ENCODE measurements at places on chromosomes 16 and 17.

GRCh38 chr16:87823181-87823929 lies 46.0 kb downstream of the SLC7A5 start:
- no peak for DNase-seq

GRCh38 chr16:81817296-81817695 lies 38.2 kb downstream of the PLCG2 start:
- DNase-seq: no peak

- DNase-seq: no peak
These were observed 95.9 kb downstream of the METRNL start for GRCh38 chr17:83175119-83175821.

- peak; percentile 82 for DNase-seq
These were observed 12.0 kb upstream of the MEOX1 start for GRCh38 chr17:43673516-43674323.

DNA sequence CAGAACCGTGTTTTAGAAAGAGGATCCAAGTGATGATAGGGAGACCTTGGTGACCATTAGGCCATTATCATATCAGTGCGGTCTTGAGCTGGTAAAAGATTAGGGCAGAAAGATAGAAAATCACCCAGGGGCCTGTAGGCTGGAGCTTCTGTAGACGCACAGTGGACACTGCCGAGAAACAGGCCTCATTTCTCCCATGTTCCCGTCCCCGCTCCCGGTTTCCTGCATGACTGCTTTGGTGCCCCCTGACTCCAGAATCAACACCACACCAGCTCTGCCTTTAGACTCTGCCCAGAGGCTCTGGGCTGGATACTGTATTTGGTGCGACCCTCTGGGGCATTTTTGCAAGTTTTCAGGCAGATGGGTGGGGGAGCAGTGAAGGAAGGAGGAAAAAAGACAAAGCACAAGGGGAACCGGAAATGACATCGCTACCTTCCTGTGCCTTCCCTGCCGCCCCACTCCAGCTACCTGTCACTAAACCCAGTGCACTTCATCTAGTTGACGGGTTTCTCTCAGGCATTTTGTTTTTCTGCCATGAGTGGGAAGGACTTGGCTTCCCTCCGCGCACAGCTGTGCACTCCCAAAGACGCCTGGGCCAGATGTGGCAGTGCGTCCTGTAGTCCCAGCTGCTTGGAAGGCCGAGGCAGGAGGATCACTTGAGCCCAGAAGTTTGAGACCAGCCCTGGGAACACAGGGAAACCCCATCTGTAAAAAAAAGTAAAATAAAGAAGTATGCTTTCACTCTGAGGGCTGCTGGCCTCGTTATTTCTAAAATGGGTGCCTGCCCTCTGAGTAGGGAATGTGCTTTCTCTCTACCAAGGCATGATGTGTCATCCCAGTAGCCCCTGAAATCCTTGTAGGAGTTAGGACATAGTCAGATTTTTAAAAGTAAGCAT lies 214.1 kb downstream of the RPTOR start:
- DNase-seq: no peak

- no peak for DNase-seq
These were observed 94.9 kb downstream of the ANKRD11 start for GRCh38 chr16:89395150-89396142.

- no peak for DNase-seq
These were observed 10.8 kb downstream of the NUPR1 start for GRCh38 chr16:28527985-28528384.

GRCh38 chr17:45828582-45829133 lies 16.0 kb upstream of the SPPL2C start:
- no peak for DNase-seq

GRCh38 chr17:7502987-7503386 lies 18.8 kb downstream of the POLR2A start:
- DNase-seq: peak; percentile 6

DNA sequence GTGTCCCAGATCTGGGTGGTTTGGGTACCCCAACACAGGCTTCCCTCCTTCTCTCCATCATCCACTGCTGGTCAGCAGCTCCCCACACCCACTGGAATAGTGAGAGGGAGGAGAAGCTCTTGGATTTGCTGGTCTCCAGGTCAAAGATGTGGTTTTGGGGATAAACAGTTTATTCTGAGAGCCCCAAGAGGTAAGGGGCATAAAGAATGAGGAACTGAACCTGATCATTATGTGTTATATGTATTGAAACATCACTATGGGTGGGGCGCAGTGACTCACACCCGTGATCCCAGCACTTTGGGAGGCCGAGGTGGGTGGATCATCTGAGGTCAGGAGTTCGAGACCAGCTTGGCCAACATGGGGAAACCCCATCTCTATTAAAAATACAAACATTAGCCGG lies 3.9 kb downstream of the DPEP2 start:
- peak; percentile 79 for DNase-seq

- no peak for DNase-seq
These were observed 9.8 kb upstream of the MED11 start for GRCh38 chr17:4721203-4722135.

GRCh38 chr17:47066095-47066494 lies 87.0 kb upstream of the RPRML start:
- DNase-seq: no peak

- no peak for DNase-seq
These were observed 658 bp downstream of the CACNG4 start for GRCh38 chr17:66964930-66965800.

GRCh38 chr16:20004931-20005330 lies 68.8 kb downstream of the GPR139 start:
- no peak for DNase-seq

DNA sequence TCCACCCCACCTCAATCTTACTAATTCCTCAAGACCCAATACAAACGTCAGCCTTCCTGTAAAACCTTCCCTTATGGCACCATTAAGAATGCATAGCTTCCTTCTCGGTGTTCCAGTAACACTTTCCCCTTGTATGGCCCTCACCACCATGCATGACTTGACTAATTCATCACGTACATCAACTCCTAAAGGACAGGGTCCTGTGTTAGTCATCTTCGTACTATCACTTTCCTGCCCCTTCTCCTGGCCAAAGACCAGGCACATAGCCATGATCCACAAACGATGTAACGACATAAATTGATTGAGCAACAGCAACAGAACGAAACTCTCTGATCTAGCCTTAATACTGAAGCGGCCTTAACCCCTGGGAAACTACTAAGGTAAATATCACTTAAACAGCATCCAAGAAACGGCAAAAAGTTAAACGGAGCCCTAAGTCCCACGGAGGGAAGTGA lies 612 bp downstream of the PSMD12 start:
- DNase-seq: peak; percentile 66

- DNase-seq: peak; percentile 36
These were observed 26.1 kb upstream of the ABCA8 start for GRCh38 chr17:68981288-68981687.

GRCh38 chr17:72219137-72219823 lies 98.5 kb downstream of the SOX9 start:
- DNase-seq: no peak

DNA sequence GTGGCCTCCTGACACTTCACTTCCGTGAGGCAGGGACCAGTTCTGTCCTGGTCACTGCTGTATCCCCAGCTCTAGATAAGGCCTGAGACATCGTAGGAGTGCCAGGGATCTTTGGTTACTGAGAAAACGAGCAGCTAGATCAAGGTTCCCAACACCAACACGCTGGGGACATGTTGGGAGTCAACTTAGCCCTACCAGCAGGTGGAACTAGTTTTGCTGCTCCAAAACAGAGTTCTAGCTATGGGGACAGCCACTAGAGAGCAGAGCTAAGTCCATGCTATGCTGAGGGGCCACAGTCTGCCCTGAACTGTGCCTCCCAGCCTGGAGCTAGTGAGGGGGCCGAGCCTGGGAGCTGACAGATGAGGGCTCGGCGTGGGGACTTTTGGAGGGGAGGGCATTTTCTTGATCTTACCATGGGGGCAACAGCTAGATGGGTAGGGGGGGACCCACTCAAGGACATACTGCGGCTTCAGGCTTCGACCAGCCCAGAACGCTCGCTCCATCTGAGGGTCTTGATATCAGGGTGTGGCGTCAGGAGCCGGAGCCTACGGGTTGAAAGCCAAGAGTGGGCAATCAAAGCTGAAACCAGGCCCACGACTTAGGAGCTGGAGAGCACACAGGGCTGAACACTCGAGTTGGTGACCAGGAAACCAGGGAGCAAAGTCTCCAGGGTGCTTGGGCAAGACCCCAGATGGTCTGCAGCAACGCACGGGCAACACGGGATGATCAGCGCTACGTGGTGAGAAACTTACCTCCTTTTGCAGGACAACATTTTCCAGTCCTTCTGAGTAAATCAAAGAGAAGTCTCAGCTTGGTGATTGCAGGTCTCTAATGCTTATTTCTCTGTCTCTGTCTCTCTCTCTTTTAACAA lies 13.4 kb downstream of the SNX20 start:
- DNase-seq: no peak

GRCh38 chr17:56656701-56657327 lies 63.3 kb downstream of the NOG start:
- no peak for DNase-seq

DNA sequence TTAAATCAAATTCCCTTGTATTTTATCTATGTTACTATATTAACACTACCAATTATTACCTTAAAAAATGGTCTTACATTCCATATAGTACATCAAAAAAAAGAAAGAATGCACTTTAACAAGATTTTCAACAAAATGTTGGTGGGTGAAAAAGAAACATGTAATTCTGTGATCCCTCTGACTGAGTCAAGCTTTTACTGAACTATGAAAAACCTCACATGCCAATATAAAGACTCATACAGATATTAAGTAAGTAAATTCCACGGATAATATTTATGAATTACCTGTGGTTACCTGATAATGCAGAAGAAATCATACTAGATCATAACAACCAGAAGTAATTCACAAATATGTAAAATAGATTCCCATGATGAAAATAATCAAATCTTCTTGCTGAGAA lies 12.4 kb downstream of the COIL start:
- no peak for DNase-seq

DNA sequence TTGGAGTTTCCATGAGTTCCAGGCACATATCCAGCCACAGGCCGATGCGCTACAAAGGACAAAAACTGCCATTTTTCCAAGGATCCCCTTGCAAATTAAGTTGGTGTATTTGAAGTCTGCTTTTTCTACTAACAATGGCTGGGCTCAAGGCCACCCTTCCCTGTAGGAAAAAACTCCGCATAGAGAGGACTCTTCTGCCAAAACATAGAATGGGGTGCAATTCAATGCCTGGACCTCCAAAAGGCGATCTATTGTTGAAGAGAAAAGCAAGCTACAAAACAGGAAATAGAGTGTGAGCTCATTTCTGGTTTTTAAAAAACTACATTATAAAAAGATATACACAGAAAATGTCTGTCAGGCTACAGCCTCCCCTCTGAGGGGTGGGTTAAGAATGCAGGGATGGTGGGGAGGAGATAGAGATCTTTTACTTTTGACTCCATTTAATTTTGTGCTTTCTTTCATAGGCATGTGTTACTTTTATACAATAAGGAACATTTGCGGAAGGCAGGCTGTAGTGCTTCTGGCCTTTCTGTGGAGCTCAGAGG lies 22.9 kb upstream of the PRSS54 start:
- DNase-seq: no peak

DNA sequence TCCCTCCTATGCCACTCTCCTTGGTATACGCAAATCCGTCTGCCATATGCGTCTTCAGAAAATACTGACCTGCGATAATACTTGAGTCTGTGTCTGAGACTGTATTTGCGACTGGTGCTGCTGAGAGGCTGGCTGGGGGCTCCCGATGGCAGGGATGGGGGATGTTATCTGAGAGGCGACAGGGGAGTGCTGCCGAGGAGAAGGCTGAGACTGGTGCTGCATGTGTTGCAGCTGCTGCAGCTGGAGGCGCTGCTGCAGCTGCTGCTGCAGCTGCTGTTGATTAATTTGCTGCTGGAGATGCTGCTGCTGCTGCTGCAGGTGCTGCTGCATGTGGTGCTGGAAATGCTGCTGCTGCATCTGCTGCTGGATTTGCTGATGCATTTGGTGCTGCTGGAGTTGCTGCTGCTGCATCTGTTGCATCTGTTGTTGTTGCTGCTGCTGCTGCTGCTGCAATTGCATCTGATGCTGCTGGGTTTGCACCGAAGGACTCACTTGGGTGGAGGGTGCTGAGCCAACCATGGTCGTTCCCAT lies 107.7 kb downstream of the TOX3 start:
- DNase-seq: no peak

GRCh38 chr16:48215738-48216137 lies 28.4 kb upstream of the LONP2 start:
- no peak for DNase-seq

GRCh38 chr16:66286527-66286926 lies 80.0 kb upstream of the CDH5 start:
- no peak for DNase-seq

DNA sequence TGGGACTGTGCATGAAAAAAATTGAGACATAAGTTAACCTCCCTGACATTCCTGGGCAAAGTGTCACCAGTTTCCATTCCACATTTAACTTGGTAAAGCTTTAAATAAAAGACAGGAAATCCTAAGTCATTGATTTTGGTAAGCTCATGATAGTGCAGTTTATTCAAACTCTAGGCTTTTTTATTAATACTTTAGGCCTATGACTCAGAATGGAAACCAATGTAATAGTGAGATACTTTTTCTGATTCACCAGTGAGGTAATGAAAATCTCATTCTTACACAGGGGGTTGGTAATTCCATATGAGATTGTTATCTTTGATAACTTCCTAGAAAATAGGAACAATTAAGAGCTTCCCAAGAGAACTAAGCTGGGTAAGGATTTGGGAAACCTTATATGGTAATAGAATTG lies 91.1 kb downstream of the NLK start:
- no peak for DNase-seq

GRCh38 chr17:59335685-59336084 lies 4.2 kb downstream of the YPEL2 start:
- no peak for DNase-seq

DNA sequence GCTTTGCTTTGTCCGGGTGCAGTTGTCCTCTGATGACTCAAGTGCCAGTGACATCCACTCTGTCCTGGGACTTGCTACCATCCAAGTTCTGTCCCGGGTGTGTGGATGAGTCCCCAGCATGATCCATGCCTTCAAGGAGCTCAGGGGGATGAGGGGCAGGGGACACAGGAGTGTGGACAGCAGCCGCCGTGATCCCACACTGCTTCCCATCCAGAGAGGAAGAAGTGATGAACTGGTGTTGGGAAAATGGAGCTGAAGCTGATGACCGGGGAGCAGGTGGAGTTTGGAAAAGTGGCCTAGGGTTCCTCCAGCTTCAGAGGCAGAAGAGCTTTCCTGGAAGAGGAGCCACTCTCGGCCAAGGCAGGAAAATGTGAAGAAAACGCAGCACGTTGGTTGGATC lies 249.6 kb upstream of the TNRC6C start:
- no peak for DNase-seq

- no peak for DNase-seq
These were observed 27.1 kb downstream of the ADAM11 start for GRCh38 chr17:44785921-44786320.

- no peak for DNase-seq
These were observed 12.5 kb downstream of the SAMD14 start for GRCh38 chr17:50117202-50118051.

DNA sequence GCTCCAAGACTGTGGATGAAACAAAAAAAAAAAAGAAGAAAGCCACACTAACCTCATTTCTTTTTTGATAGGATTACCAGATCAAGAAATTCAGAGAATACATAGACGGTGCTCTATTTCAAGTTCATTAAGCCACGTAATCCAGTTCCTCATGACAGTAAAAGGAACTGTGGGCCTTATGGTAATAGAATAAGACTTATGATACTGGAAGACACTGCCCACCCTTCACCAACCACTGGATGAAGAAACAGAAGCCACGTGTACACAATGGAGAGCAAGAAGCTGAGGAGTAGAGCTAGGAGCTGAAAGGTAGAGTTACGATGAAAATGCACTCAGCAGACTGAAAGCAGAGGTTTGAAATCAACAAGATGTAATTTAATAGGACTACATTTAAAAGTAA lies 11.2 kb downstream of the NCBP3 start:
- peak; percentile 90 for DNase-seq
